ENCODE measurements at places on chromosomes 1 and 21. TPM values are rescaled to one million over a fixed set of nuclear protein-coding genes. Genes with fewer than 3 reads are reported as not detected.

Gene INKA2
- total RNA-seq = 1.4 TPM

Gene ALX3
- total RNA-seq = not detected

Gene C1QC
- not detected for total RNA-seq

DNA sequence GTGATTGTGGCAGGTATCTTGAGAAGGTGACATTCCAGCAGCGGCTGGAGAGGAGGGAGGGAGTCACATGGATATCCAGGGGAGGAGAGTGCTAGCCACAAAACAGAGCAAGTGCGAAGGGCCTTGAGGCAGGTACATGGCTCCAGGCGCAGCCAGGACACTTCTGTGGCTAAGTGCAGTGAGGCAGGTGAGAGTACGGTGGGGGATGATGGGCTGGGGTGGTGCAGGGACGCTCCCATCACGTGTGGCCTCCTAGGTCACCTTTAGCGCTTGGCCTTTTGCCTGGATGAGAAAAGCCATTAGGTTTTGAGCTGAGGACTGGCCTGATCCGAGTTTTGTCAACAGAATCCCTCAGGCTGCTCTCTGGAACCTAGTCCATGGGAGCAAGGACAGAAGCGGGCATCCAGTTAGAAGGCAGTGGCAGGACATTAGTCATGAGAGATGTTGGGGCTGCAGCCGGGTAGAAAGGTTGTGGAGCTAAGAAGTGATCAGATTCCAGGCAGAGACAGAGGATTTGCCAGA is 31.6 kb downstream of the SMYD2 start:
- no peak for DNase-seq

GRCh38 chr1:198830412-198830811 is 191.6 kb downstream of the PTPRC start:
- DNase-seq = no peak

GRCh38 chr1:227445746-227446145 is 117.6 kb upstream of the ZNF678 start:
- DNase-seq = no peak

DNA sequence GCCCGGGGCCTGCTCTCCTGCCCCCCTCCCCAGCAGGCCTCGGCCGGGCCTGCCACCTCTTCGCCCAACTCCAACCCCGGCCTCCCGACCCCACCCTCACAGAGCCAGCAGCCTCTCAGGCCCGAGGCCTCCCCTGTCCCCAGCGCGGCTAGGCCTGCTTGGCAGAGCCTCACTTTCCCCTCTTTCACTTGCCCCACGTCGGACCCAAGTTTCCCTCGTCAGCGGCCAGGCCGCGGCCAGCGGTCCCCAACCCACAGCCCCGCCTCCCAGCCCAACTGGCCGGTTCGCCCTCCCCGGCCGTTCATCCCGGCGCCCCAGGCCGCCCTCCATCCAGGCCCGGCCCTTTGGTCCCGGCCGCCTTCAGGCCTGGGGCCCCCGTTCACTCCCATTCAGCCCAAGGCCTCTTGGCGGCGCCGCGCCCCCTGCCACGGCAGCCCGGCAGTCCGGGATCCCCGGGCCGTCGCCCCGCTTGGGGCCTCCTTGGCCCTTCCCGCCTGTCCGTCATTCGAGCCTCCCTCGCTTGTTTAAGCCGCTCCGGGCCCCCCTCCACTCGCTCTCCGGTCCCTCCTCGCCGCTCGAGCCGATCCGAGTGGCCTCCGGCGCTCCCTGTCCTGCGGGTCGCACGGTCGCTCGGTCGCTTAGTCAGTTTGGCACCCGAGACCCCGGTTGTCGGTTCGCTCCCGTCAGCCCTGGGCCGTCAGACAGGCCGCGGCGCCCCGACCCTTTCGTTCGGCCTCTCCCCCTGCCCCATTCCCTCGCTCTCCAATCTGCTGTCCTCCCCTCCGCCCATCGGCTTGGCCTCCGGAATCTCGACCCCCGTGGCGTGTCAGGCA is 1.4 kb downstream of the LRRC41 start:
- peak; percentile 74 for DNase-seq

DNA sequence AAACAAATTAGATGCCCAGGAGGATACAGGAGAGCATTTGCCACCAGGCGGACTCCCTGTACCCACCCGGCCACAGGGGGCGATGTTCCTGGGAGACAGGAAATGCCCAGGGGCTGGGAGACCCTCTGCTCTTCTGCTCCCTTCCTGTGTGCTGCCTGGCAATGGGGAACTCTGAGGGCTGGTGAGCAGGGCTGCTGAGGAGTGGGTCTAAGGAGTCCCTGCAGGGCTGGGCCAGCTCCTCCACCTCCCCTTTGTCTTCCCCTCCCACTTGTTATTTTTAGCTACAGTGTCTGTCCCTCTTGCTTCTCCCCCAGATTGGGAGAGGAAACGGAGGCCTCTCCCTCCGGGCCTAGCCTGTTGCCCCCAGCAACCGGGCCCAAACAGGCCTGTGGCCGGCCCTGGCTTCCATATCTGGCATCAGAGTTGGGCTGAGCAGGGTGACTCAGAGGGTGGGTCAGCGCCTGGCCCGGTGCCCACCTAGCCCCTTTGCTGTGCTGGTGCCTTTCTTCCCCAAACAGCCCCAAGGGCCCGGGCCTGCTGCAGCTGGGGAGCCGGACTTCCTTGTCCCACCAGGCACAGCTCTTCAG is 11.6 kb downstream of the LMNA start:
- peak; percentile 86 for DNase-seq

- DNase-seq = no peak
These were observed 45.9 kb upstream of the COL6A1 start for GRCh38 chr21:45935628-45936027.

GRCh38 chr1:178486100-178487069 is 10.4 kb downstream of the CLEC20A start:
- DNase-seq = no peak

DNA sequence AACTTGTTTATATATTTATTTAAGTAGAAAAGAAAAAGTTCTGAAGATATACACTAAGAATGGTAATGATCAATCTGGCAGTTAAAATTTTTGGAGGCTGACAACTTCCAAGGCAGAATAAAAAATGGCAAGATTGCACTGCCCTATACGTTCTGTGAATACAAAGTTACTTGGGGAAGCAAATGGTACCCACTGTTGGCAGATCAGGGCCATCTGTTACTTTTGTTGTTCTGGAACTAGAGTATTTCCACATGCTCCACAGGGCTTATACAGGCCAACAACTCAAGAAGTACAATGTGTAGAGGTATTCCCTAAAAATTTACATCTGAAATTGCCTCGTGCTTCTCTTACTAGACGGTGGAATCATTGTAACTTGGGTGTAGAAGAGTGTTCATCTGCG is 53.2 kb downstream of the AHCTF1 start:
- no peak for DNase-seq
